ENCODE measurements at places on chromosomes 11 and 22. TPM values are rescaled to one million over a fixed set of nuclear protein-coding genes. Genes with fewer than 3 reads are reported as not detected.

KRTAP5-1 gene
- polyA plus RNA-seq: not detected

SHISAL1 gene
- polyA plus RNA-seq: 0.04 TPM

TMEM191C gene
- 0.07 TPM for polyA plus RNA-seq

VSIG2 gene
- polyA plus RNA-seq: 0.15 TPM

CCDC89 gene
- 0.20 TPM for polyA plus RNA-seq

DEFB131B gene
- polyA plus RNA-seq: not detected

BACE1 gene
- 2.5 TPM for polyA plus RNA-seq

FOLR1 gene
- polyA plus RNA-seq: not detected
